ENCODE measurements at places on chromosomes 5 and 9. TPM values are rescaled to one million over a fixed set of nuclear protein-coding genes. Genes with fewer than 3 reads are reported as not detected.

CD14 gene
- total RNA-seq, result not detected

GLDC gene
- not detected for total RNA-seq

PTPDC1 gene
- 4.6 TPM for total RNA-seq

FIBCD1 gene
- not detected for total RNA-seq

FAM78A gene
- 95.6 TPM for total RNA-seq

ADAMTSL1 gene
- total RNA-seq, result not detected

IL7R gene
- total RNA-seq, result 394 TPM

ADAMTS2 gene
- total RNA-seq, result not detected

PCDHGA7 gene
- not detected for total RNA-seq

DNA sequence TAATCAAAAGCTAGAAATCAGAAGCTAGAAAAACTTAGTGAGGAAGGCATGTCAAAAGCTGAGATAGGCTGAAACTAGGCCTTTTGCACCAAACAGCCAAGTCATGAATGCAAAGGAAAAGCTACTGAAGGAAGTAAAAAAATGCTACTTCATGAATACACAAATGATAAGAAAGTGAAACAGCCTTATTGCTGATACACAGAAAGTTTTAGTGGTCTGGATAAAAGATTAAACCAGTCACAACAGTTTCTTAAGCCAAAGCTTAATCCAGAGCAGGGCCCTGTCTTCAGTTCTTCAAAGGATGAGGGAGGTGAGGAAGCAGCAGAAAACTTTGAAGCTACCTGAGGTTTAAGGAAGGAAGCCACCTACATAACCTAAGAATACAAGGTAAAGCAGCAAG is 102.5 kb upstream of the SH3GL2 start:
- DNase-seq, result no peak
- no peaks in the 10 kb centered on the region for H3K27me3 ChIP-seq
- H3K27ac ChIP-seq, result no peak overlapping the region

- H3K4me3 ChIP-seq, result no peak overlapping the region
- H3K4me1 ChIP-seq, result no peaks in the 10 kb centered on the region
- H3K36me3 ChIP-seq, result no peaks in the 10 kb centered on the region
- peaks cover 2% of the 10 kb centered on the region for H3K27me3 ChIP-seq
Observed at GRCh38 chr9:31715250-31715649, 669.2 kb upstream of the ACO1 start.

DNA sequence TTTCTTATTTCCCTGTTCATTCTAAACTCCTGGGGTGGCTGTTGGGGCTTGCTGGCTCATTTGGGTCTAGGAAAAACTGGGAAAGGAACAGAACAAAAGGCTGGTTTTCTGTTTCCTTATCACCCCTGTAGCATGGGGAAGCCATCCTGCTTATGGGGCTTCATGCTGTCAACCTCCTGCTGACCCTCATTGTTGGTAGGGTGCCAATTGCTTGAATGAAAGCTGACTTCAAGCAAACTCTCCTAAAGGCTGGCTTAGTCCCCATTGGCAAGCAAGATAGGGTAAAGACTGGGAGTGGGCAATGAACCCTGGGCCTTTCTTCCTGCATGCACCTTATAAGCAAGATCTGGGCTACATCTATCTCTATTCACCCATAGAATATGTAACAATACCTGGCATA is 511.6 kb downstream of the DMAC1 start:
- H3K4me3 ChIP-seq, result no peak overlapping the region
- H3K36me3 ChIP-seq, result no peaks in the 10 kb centered on the region
- no peaks in the 10 kb centered on the region for H3K4me1 ChIP-seq
- H3K27me3 ChIP-seq, result no peaks in the 10 kb centered on the region
- DNase-seq, result no peak
- H3K27ac ChIP-seq, result no peak overlapping the region

GRCh38 chr9:84137968-84138367 is 157.4 kb downstream of the RMI1 start:
- no peaks in the 10 kb centered on the region for H3K36me3 ChIP-seq
- no peak for DNase-seq

DNA sequence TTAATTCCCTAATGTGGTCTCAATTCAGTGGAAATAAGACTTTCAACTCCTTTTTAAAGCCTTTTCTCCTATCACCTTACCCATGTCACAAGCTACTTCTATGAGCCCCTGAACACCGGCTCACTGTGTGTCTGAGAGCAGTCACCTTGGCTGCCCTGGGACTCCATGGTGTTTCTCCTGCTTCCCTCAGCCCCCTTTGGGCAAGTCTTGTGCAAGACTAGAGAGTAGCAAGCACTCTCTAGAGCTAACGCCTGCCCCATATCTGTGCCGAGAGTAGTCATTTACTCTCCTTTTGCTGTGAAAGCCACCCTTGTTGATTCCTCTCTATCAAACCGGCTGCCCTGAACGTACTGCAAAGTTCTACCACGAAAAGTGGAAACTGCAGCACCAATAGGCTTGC is 77.9 kb upstream of the DAB2 start:
- H3K27ac ChIP-seq, result no peak overlapping the region
- H3K4me1 ChIP-seq, result no peaks in the 10 kb centered on the region
- no peaks in the 10 kb centered on the region for H3K36me3 ChIP-seq
- DNase-seq, result no peak

GRCh38 chr9:107707915-107708441 is 218.4 kb upstream of the KLF4 start:
- H3K27me3 ChIP-seq, result no peaks in the 10 kb centered on the region
- no peak overlapping the region for H3K4me3 ChIP-seq
- no peak for DNase-seq

GRCh38 chr9:130050462-130050861 is 3.2 kb upstream of the GPR107 start:
- no peaks in the 10 kb centered on the region for H3K36me3 ChIP-seq
- H3K27me3 ChIP-seq, result no peaks in the 10 kb centered on the region
- no peak overlapping the region for H3K27ac ChIP-seq

GRCh38 chr9:108913391-108913790 is 20.5 kb downstream of the ELP1 start:
- DNase-seq, result no peak
- no peaks in the 10 kb centered on the region for H3K27me3 ChIP-seq
- H3K4me1 ChIP-seq, result peaks cover 14% of the 10 kb centered on the region

DNA sequence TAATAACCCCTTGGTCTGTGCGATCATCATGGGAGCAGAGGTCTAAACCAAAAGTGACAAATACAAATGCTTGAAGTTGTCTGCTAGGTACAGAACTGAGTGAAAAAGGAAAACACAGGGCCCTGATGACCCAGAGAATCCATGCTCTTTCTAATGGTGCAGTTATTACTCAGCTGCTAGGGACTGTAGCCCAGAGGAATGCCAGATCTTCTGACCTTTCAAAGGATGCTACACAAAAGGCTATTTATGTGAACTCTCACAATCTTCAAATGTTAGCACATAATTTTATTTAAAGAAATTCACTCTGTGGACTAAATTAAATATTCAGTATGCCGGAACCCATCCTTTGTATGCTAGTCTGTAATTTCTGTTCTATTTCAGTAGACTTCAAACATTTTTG is 79.9 kb downstream of the PRR16 start:
- H3K4me1 ChIP-seq, result no peaks in the 10 kb centered on the region
- no peaks in the 10 kb centered on the region for H3K36me3 ChIP-seq
- DNase-seq, result no peak
- H3K27ac ChIP-seq, result no peak overlapping the region

DNA sequence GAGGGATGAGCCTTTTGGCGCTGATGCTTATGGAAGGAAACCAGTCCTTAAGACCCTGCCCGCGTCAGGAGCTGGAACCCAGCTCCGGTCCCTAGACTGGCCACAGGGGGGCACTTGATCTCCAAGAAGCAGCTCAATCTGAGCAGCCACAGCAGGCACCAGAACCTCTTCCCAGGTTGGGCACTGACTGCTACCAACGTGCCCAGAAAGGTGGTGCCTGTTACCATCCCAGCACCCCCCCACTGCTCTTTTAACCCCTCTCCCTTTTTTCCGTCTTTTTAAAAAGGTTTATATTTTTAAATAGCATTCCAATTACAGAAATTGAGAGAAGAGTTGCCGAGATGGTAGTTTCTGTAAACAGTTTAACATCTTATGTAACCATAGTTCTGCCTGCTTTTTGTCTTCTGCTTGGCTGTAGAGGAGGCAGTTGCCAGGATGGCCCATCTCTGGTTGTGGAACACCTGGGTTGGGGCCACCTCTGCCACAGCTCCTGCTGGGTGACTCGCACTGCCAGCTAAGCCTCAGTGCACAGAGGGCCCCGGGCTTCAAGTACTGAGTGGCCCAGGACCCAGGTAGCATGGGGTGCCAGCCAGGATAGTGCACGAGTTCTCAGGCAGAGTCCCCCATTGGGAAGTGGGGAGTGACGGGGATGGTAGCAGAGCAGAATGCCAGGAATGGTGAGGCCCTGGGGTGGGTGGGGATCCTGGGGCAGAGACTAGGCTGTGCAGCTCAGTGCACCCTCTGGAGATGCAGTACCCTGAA is 62.8 kb downstream of the PFDN1 start:
- peaks cover 4% of the 10 kb centered on the region for H3K36me3 ChIP-seq
- H3K27ac ChIP-seq, result no peak overlapping the region
- no peak overlapping the region for H3K4me3 ChIP-seq
- no peaks in the 10 kb centered on the region for H3K4me1 ChIP-seq
- no peaks in the 10 kb centered on the region for H3K27me3 ChIP-seq

DNA sequence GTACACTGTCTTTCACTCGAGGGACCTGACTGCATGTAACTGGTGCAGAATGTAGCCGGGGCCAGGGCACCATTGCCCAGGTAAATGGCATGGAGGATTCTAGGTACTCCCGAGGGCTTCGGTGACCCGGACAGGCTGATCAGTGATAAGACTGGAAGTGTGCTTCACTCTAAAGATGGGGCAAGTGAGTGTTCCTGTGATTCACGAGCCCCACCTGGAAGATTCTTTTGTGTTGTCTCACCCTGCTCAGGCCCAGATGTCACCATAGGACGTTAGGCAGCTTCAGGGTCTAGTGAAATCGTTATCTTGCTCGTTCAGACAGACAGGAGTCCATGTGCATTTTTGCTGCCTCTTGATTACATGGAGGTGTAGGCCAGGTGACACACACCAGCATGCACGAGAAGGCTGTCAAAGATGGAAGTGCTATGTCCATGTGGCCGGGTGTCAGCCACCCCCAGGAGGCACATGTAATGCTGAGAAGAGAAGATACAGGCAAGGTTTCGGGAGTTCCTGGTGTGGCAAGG is 73.9 kb downstream of the WNK2 start:
- H3K36me3 ChIP-seq, result no peaks in the 10 kb centered on the region
- no peak overlapping the region for H3K4me3 ChIP-seq
- DNase-seq, result no peak

GRCh38 chr9:93895535-93895934 is 59.6 kb downstream of the BARX1 start:
- no peak overlapping the region for H3K4me3 ChIP-seq
- peaks cover 29% of the 10 kb centered on the region for H3K4me1 ChIP-seq
- H3K36me3 ChIP-seq, result no peaks in the 10 kb centered on the region
- no peaks in the 10 kb centered on the region for H3K27me3 ChIP-seq

- H3K27ac ChIP-seq, result no peak overlapping the region
- no peaks in the 10 kb centered on the region for H3K4me1 ChIP-seq
- no peak for DNase-seq
Observed at GRCh38 chr5:125004009-125004408, 257.6 kb upstream of the ZNF608 start.

GRCh38 chr5:16924206-16924605 is 11.9 kb downstream of the MYO10 start:
- H3K4me3 ChIP-seq, result no peak overlapping the region
- no peaks in the 10 kb centered on the region for H3K4me1 ChIP-seq
- H3K27me3 ChIP-seq, result no peaks in the 10 kb centered on the region

- no peak overlapping the region for H3K4me3 ChIP-seq
- no peaks in the 10 kb centered on the region for H3K36me3 ChIP-seq
- no peak for DNase-seq
- peaks cover 3% of the 10 kb centered on the region for H3K27me3 ChIP-seq
Observed at GRCh38 chr5:111703662-111704061, 53.3 kb downstream of the NREP start.

DNA sequence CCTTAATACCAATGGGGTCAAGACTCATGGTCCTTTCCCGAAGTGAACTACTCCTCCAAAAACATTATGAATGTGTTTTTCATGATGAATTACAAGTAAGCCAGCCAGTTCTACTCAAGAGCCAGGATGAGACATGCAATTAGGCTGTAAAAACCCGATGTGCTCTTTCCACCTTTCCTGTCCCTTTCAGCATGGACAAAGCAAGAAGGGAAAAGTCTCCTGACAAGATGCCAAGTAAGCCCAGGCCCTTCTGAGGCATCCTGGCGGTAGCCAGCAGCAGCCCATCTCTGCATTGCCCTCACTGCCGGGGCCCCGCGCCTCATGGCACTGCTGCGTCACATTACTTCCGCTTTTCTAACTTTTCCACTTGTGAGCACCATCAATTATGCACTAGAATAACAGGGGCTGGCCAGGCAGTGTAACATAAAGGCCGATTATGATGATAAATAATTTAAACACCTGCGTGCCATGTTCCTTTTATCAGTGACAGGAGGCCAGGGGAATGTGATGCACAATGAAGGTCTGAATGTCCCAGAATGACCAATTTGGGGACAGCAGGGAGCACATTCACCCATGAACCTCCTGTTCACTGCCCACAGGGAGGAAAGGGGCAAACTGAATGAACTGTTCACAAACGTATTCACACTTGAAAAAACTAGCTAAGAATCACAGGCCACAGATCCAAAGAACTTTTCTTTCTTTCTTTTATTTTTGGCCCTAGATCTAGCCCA is 37.4 kb downstream of the EFNA5 start:
- no peaks in the 10 kb centered on the region for H3K27me3 ChIP-seq
- no peak overlapping the region for H3K4me3 ChIP-seq
- no peak overlapping the region for H3K27ac ChIP-seq
- no peaks in the 10 kb centered on the region for H3K36me3 ChIP-seq

GRCh38 chr9:31168161-31168560 is 1216.3 kb upstream of the ACO1 start:
- no peaks in the 10 kb centered on the region for H3K27me3 ChIP-seq
- H3K27ac ChIP-seq, result no peak overlapping the region
- H3K4me1 ChIP-seq, result no peaks in the 10 kb centered on the region
- no peak for DNase-seq
- H3K4me3 ChIP-seq, result no peak overlapping the region

DNA sequence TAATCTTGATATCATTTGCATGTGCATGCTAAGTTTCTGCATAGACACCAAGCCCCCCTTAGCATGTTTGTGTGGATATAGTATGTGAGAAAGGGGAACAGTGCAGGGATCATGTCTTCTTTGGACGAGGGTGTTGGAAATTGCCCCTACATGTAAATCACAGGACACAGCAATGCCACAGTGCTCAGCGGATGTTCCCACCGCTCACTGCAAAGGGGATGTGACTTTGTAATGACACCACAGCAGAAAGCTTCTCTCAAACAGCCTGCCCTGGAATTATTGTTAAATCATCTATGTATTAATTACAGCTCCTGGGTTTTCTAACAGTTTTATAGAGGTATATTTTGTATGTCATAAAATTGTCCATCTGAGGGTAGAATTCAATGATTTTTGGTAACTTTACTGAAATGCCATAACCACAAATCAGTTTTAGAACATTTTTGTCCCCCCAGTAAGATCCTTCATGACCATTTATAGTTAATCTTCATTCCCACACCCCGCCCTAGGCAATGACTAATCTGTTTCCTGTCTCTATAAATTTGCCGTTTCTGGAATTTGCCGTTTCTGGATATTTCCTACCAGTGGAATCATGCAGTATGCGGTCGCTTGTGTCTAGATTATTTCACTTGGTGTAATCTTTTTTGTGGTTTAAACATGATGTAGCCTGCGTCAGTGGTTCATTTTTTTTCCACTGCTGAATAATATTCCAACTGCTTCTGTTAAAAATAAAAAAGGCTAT is 648.5 kb upstream of the WWC1 start:
- no peak overlapping the region for H3K4me3 ChIP-seq
- H3K4me1 ChIP-seq, result no peaks in the 10 kb centered on the region
- DNase-seq, result no peak
- no peaks in the 10 kb centered on the region for H3K36me3 ChIP-seq
- H3K27me3 ChIP-seq, result no peaks in the 10 kb centered on the region
- H3K27ac ChIP-seq, result no peak overlapping the region

Data from CD4-positive, CD25-positive, alpha-beta regulatory T cell (primary cell).